ENCODE measurements at places on chromosomes 7 and 10. TPM values are rescaled to one million over a fixed set of nuclear protein-coding genes. Genes with fewer than 3 reads are reported as not detected.

Gene ITPRID1
- total RNA-seq, result 3.1 TPM

Gene DRGX
- total RNA-seq, result not detected

Gene SOSTDC1
- 0.41 TPM for total RNA-seq

Gene WEE2
- 0.16 TPM for total RNA-seq

Gene CCDC6
- total RNA-seq, result 57.6 TPM

Gene HSPA12A
- 9.1 TPM for total RNA-seq

Gene PKD2L1
- total RNA-seq, result 0.38 TPM

Gene ZNF800
- total RNA-seq, result 27.5 TPM

Gene NUTM2B
- 1.9 TPM for total RNA-seq

Gene IFIT1B
- total RNA-seq, result not detected

Gene AKR1D1
- 5.4 TPM for total RNA-seq

Gene ATXN7L1
- total RNA-seq, result 18.3 TPM

Gene DMBT1
- total RNA-seq, result 1.0 TPM

Gene PDZD7
- total RNA-seq, result 0.29 TPM

Gene FKBP9
- 86.4 TPM for total RNA-seq

Gene COMTD1
- 18.4 TPM for total RNA-seq

Gene PHTF2
- total RNA-seq, result 13.0 TPM

Gene ENO4
- total RNA-seq, result 2.0 TPM

Gene FAM237B
- not detected for total RNA-seq

Gene CYP3A7
- not detected for total RNA-seq

Gene MYOF
- 25.5 TPM for total RNA-seq

Gene TLX1
- total RNA-seq, result not detected

Gene COA1
- total RNA-seq, result 85.3 TPM

Data from progenitor cell of endocrine pancreas (in vitro differentiated cells).